ENCODE measurements at places on chromosomes 2 and 18. TPM values are rescaled to one million over a fixed set of nuclear protein-coding genes. Genes with fewer than 3 reads are reported as not detected.

The RUFY4 gene
- total RNA-seq: not detected

The ECEL1 gene
- total RNA-seq: 0.24 TPM

The CYP27A1 gene
- total RNA-seq: 70.0 TPM

- DNase-seq: no peak
Observed at GRCh38 chr18:29849144-29849543, 1193.4 kb downstream of the DSC3 start.

DNA sequence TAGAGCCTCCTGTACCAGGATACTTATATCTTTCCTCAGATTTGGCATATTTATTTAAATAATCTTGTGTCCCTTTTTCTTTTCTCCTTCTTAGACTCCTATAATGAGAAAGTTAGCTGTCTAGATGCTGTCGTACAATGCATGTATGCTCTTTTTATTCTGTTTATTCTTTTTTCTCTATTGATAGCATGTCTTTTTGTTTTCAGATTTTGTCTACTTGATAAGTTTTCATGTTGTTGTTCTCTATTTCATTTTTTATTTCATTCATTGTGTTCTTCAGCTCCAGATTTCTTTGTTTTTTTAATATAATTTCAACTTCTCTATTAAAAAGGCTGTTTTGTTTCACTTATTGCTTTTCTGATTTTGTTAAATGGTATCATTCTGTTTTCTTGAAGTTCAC, 674.3 kb upstream of the POU3F3 start:
- DNase-seq: no peak

DNA sequence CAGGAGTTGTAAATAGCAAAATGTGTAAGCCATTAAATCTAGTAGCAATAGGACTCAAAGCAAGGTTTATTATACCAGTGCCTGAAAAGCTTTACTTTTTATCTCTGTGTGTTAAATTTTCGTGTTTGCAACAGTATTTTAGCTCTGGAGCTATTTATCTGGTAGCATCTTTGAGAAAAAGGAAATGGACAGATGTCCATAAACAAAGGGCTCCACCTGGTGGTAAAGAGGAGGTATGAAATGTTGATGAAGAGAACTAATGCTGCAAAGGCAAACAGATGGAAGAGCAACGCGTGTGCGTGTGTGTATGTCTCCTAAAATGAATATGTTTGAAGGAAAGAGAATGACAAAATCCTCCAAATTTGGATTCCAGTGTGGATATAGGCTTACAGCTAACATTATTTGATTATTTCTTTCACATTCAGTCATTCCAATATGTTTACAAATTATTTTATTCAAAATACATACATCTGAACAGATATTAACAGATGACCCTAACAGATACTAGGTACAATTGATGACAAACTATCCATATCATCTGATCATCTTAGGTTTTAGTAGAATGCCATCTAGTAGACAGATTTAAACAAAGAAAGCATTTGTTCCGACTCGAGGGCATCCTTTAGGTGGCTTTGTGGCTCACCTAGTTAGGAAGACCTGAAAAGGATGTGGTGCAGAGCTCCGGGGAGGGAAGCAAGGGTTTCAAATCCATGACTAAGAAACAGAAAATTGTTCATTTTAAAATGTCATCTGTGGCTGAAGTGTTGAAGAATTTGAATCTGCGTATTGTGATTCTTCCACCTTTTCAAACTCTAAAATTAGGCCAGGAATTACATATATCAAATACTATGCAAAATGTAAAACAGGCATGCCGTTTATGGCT, 383.3 kb downstream of the MTX2 start:
- DNase-seq: peak; percentile 51

- DNase-seq: no peak
Observed at GRCh38 chr2:71827524-71827901, 320.1 kb downstream of the CYP26B1 start.

GRCh38 chr2:235903782-235904584, 264.2 kb downstream of the GBX2 start:
- no peak for DNase-seq

DNA sequence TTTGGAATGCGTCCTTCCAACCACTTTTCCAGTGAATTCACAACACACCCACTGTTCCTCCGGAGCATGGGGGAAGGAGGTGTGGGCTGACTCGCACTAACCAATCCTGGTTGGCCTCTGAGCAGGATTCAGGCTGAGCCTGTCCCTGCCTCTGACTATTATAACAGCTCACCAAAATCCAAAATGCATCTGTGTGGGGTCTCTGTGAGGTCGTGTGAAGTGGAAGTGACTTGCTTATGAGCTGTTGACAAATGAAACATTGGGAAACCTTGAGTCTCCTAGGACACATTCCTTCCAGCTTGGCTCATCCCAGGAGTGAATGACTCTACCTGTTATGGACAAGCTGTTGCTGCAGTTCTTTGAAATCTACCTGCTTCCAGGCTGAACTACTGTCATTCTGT, 1.5 kb downstream of the CIDEA start:
- no peak for DNase-seq

The XRCC5 gene
- total RNA-seq: 175 TPM

The SLC9A2 gene
- 32.2 TPM for total RNA-seq

GRCh38 chr18:24199372-24199962, 60.6 kb downstream of the CABYR start:
- DNase-seq: no peak

The PAX8 gene
- total RNA-seq: 0.82 TPM

The NPAS2 gene
- total RNA-seq: 42.5 TPM

GRCh38 chr18:45589356-45590035, 25.8 kb upstream of the SLC14A2 start:
- DNase-seq: no peak

- no peak for DNase-seq
Observed at GRCh38 chr2:12504443-12504842, 212.3 kb upstream of the TRIB2 start.

DNA sequence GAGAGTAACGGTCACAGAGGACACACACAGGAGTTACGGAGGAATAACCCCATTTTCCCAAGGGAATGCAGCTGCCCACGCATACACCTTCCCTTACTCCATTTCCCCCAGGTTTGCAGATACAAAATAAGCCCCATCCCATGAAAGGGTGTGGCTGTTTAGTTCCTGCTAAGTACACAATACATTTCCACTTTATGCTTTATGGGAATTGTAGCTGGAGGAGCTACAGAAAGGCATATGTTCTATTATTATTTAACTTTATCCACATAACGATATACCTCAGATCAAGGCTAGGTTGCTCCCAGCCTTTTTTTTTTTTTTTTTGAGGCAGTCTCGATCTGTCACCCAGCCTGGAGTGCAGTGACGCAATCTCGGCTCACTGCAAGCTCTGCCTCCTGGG, 22.7 kb upstream of the INO80D start:
- DNase-seq: no peak

The COL5A2 gene
- 4.5 TPM for total RNA-seq

The DUSP11 gene
- 21.0 TPM for total RNA-seq

The ACKR3 gene
- total RNA-seq: 8.0 TPM

GRCh38 chr18:11177382-11177781, 28.0 kb upstream of the PIEZO2 start:
- DNase-seq: no peak

DNA sequence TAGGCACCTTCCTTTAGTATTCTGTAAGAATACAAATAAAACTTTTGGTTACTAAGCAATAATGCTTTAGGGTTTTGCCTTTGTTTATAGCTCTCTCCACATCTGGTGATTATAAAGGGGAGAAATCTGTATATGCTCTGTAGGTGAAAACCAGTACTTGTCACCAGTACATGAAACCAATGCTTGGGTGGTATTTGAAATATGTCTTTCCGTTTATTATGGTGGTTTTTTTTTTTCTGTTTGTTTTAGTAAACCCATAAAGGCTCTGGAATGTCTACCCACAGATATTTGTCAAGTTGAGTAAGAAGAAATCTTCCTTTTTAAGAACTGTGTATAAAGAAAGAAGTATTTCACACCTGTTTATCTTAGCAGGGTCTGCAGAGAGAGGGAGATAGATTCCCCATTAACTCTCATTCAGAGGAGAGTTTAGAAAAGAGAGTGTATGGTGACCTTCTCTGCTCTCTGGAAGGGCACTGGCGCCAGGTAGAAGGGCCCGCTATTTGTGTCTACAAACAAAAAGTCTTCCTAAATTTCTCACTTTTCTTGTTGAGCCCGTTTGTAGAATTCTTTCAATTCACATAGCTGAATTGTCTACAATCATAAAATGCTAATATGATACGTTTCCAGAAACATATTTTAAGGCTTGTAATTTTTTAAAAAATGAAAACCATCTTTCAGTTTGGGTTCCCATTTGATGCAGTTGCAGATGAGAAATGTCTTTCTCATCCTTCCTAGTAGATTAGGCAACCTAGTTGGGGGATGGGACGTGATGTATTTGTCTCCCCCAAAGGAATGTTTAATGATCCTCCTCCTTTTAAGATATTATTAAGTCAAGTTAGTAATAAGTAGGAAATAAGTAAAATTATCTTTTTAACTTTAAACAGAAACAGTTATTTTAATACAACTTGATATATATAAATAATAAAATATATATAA, 33.9 kb downstream of the MAP3K20 start:
- DNase-seq: no peak

DNA sequence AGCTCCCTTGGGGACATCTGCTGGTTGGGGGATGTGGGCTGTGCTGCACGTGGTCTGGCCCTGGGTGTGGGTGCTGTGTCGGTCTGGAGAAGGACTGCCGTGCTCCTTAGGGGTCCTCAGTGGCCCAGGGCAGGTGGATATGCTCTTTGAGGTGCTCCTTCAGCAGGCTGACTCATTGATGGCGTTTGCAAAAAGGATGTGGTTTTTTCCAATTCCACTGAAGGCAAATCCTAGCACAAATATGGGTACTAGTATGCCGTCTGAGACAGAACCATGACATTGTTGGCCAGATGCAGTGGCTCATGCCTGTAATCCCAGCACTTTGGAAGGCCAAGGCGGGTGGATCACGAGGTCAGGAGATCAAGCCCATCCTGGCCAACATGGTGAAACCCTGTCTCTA, 3.3 kb downstream of the PPP1R7 start:
- DNase-seq: no peak

The MRO gene
- total RNA-seq: 0.28 TPM

The TEX44 gene
- not detected for total RNA-seq

DNA sequence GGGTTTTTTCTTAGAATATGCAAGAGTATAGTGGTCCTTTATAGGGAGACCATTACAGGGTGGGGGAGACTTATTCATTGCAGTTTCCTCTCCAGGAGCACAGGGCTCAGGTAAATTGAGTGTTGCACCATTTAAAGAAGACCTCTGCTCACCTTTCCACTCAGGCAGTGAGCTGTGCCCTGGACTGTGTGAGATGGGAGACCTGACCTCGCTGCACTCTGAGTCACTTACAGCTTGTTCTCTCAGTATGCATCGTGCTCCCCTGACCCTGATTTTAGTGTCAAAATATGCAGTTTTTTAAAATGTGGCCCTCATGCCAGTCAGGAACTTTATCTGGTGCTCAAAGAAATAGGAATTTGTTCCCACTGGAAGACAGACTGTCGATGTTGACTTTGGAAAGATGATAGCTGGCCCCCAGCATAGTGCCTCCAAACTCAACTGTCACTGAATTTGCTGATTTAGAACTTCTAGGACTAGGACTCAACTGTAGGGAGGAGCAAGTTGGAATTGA, 146.7 kb upstream of the EPAS1 start:
- no peak for DNase-seq

- DNase-seq: peak; percentile 93
Observed at GRCh38 chr2:85420536-85421259, 2.2 kb downstream of the SH2D6 start.

- no peak for DNase-seq
Observed at GRCh38 chr2:205688417-205689200, 6.3 kb downstream of the NRP2 start.

- no peak for DNase-seq
Observed at GRCh38 chr18:9516437-9517064, 41.2 kb downstream of the RALBP1 start.

The MTLN gene
- total RNA-seq: 43.0 TPM

GRCh38 chr2:237281836-237282306, 132.1 kb downstream of the COL6A3 start:
- DNase-seq: no peak

DNA sequence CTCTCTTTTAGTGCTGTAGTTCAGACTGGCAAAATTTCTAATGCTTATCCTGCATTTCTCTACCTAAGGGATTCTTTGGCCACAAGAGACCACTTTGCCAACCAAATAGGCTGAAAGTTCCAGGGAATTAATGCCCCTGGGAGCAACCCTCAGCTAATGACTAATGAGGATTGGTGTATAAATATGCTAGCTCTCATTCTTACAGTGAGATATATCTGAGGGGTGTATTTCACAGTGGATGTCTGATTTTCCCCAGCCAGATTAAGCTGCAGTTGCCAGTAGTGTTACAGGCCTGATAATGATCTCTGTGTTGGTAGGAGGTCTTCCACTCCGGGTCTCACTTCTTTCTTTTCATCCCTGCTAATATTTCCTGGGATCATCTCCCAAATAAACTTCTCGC, 90.4 kb downstream of the GULP1 start:
- DNase-seq: no peak

GRCh38 chr2:37552339-37552738, 119.1 kb downstream of the CDC42EP3 start:
- DNase-seq: no peak

GRCh38 chr2:15159751-15160177, 401.4 kb downstream of the NBAS start:
- DNase-seq: no peak

All from mucosa of descending colon (tissue), 3 donors.